ENCODE measurements at places on chromosomes 12 and 14.

DNA sequence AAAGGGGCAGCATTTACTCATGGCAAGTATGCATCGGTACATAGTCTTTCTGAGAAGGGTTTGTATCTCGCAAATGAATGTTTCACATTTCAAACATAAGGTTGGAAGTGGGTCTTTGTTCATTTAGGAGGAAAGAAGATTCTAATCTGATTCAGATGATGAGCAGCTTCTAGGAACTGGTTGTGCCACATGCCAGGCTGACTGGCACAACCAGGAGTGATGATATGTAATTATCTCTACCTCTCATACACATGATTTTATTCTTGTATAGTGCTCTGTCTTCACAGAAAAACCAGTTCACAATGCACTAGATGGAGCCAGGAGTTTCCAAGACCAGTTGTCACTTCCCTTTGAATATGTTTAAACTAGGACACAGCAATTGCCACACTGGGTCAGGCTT, 13.7 kb upstream of the BEST3 start:
- DNase-seq = no peak

DNA sequence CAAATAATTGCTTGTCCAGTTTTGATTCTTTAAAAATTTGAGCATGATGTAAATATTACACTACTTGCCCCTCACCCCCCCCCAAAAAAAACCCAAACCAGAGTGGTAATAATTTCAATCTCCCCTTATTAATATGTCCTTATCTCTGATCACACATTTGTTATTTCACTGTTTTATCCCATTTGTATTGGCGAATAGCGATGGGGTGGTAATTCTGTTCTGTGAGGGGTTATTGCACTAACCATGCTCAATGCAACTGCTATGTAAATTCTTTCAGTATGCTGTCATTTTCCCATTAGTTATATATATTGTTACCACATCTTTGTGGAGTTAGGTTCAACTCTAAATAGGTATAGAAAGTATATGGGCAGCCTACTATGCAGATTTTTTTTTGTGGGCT, 1.1 kb downstream of the RIMKLB start:
- DNase-seq = no peak

DNA sequence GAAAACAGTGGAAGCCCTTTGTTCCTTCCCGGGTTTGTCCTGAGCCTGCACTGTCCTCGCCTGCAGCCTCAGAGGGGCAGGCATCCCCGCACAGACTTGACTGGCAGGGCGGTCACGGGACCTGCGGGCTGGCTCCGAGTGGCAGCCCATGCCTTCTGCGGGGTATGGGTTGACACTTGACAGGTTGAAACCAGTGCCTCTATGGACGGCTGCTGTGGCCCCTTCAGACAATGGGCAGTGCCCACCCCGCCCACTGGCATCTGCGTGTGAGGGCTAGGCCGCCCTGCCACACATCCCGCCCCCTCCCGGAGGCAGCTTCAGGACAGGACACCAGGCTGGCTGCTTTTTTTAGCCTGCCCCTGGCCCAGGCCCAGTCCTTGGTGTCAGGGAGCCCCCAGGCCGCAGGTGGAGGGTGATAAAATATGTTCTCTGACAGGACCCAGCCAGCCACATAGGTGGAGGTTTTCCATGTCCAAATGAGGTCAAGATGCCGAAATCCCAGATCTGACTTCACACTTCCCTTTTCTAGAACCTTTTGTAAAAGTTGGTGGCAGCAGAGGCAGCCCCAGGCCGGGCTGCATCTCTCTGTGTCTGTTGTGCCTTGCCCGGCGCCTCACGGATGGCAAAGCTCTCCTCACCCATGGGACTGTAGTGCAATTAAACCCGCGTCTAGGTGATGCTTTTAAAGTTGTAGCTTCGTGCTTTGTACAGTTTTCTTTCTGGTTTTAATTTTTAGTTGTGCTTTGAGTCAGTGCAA, 10.0 kb downstream of the ANKRD9 start:
- no peak for DNase-seq

DNA sequence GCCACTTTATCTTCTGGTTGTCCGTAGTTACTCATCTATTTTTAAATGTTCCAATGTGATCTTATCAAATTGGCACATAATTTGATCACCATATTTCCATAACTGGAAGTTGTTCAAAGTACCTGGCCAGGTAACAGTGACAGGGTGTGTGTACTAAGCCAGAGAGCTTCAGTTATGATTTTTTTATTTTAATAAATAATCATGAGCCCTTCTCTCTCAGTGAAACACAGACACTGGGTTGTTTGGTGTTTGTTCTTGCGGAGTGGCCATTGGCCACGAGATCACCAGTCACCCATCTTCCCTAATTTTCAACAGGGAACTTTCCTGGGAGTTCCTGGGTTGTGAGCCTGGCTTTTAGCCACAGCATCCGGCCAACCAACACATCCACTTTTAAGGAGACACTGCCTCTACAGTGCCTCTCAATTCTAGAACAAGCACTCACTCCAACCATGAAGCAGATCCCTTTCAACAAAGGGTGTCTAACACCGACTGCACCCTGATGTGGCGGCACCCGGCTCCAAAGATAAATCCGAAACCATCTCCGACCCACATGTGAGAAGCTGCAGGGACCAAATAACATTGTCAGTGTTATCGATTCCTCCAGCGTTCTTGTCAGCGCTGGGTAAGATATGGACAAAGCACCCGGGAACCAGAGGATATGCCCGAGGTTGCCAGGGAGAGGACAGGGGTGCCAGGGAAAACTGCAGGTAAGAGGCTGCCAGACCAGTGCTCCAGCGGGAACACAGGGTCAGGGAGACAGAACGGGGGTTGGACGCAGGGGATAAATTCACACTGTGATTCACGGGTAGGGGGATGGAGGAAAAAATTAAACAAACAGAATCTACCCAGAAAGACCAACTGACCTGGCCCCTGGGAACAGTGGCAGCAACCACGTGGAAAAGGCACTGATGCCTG, 49.9 kb downstream of the FOXN3 start:
- no peak for DNase-seq

DNA sequence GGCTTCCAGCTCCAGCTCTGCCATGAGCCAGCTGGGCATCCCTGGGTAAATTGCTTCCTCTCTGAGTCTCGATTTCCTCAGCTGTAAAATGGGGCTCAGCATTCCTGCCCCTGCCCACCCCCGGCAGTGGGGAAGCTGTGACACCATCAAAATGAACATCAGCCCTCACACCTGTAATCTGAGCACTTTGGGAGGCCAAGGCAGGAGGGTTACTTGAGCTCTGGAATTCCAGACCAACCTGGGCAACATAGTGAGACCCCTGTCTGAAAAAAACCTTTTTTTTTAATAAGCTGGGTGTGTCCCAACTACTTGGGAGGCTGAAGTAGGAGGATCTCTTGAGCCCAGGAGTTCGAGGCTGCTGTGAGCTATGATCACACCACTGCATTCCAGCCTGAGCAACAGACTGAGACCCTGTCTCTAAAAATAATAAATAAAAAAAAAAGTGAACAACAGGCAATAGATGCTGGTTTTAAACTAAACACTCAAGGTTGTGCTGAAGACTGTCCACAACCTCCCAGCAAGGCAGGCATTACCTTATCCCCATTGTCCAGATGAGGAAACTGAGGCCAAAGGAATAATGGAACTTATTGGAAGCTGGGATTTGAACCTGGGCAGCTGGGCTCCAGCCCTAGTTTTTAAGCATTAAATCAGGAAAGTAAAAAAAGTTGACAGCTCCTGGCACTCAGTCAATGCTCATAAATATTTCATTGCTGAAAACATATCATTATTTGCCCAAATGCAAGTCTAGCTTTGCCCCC, 4.3 kb downstream of the TRPV4 start:
- DNase-seq = no peak

GRCh38 chr12:27711317-27711682, 668 bp downstream of the MRPS35 start:
- no peak for DNase-seq

DNA sequence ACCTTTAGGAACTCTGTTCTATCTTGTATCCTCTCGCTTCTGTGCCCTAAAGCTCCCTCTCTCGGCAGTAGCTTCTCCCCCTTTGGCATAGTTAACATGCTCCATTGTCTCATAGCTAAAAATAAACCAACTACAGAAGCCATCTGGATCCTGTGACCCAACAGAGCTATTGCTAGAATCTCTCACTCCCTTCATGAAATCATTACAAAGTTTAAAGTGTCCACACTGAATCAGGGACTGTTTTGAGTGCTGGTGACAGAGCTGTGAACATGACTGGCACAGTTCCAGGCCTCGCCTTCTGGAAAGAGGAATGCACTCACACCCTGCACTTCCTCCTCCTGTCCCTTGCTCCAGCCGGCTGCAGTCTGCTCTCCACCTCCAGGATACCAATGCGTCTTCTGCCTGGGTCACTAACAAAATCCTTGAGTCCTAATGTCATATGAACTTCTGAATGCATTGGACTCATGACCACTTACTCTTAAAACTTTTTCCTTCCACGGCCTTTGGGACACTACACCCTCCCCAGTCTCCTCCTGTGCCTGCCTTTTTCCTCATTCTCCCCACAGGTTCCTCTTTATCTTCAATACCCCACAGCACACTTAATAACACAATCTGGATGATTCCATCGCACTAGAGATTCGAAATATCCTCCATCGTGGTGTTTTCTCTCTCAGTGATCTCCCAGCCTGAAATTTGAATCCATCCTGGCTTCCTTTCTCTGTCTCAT, 13.2 kb downstream of the PLBD1 start:
- no peak for DNase-seq

- DNase-seq = no peak
These were observed 18.8 kb downstream of the SLC24A4 start for GRCh38 chr14:92341791-92342190.

GRCh38 chr12:68842784-68843567, 35.0 kb downstream of the MDM2 start:
- DNase-seq = no peak

DNA sequence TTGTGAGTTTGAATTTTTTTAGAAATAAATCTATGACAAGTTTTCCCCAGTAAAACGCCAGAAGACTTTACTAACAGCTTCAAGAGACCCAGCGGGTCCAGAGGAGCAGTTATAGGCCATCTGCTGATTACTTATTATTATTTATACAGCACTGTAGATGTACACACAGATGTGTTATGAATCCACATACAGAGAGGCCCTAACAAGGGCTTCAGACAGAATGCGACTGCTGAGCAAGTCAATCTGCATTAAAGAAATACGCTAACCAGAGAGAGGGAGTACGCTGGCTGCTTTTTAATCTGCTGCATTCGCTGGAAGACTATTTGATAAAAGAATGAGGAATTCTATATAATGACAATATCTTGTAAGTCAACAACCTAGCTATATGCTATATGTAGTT, 32.5 kb downstream of the ATF7 start:
- no peak for DNase-seq

DNA sequence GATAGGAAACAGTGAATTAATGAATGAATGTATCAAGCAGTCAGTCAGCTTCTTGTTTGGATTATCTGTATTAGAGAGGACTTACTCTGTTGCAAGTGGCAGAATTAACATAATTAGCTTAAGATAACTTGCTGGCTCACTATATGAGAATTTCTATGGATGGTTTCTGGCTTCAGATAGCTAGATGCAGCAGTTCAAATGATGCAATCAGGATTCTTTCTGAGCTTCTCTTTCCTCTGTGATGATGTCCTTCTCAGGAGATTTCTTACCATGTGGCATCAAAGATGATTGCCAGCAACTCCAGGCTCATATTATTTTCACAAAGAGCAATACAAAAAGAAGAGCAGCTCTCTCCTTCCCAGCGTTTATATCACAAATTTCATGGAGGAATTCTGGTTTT, 30.7 kb downstream of the FRMD6 start:
- no peak for DNase-seq

DNA sequence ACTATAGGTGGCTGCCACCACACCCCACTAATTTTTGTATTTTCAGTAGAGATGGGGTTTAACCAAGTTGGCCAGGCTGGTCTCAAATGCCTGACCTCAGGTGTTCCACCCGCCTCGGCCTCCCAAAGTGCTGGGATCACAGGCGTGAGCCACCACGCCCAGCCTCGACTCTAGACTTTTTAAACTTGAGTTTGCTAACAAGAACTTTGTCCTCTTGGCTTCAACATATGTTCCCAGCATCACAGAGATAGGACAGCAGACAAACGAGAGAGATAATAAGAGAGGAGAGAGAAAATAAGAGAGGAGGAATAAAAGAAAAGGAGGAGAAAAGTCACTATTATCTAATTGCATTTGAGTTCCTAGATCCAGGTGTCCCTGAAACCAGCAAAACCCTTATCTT, 119.1 kb downstream of the CEP83 start:
- no peak for DNase-seq

DNA sequence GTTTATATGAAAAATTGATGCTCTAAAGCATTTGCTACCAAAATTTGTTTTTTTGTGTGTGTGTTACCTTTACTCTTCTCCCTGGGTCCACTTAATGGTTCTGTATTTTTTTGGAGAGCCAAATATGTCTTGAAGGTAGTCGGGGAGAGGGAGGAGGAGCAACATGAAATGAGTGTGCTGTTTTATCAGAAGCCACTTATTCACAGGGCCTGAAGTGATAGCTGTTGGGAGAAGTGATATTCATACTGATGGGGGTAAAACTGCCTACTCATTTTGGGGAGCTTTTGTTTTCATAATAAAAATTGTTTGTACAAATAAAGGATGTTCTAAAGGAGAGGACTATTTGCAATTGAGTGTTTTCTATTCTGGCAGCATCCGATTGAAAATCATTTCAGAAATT, 29.2 kb downstream of the CRADD start:
- no peak for DNase-seq

GRCh38 chr12:29639893-29640495, 142.5 kb upstream of the OVCH1 start:
- no peak for DNase-seq

DNA sequence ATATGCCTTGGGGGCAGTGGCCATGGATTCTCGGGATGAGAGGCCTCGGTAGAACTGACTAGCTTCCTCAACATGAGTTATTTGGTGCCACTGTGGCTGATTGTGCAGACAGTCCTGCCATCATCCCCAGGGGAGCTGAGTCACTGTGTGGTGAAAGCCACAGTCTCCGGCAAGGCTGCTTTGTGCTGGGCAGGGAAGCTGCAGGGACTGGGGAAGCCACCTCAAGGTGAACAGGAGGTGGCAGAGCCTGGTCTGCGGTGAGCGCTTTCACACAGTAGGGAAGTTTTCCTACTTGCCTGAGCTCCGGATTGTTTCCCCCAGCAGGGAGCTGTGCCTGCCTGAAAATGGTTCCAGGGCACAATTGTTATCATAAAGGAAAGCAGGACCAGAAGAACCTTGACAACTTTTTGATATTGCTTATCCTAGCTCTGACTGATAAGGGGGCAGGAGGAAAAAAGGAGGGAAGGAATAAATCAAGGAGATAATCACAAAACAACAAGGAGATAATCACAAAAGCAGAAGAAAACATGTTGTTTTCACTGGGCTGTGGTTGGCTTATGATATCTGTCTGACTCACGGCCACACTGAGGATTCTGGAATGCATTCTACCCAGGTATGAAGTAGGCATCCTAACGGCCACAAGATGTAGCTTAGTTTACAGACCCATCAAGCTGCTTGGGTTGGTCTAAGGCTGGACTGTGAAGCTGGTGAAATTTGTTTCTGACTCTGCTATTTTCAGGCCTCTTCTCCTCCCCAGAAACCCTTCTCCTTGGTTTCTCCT, 32.2 kb upstream of the GNG2 start:
- peak; percentile 44 for DNase-seq

- no peak for DNase-seq
These were observed 60.8 kb downstream of the SAMD4A start for GRCh38 chr14:54627540-54628363.

- DNase-seq = no peak
These were observed 420.1 kb downstream of the FUT8 start for GRCh38 chr14:65832431-65833266.
